ENCODE measurements at places on chromosomes 16 and 17.

- DNase-seq, result no peak
Measured at GRCh38 chr16:68117884-68118283, 32.7 kb downstream of the NFATC3 start.

GRCh38 chr17:6079155-6079888 is 9.1 kb downstream of the WSCD1 start:
- no peak for DNase-seq

DNA sequence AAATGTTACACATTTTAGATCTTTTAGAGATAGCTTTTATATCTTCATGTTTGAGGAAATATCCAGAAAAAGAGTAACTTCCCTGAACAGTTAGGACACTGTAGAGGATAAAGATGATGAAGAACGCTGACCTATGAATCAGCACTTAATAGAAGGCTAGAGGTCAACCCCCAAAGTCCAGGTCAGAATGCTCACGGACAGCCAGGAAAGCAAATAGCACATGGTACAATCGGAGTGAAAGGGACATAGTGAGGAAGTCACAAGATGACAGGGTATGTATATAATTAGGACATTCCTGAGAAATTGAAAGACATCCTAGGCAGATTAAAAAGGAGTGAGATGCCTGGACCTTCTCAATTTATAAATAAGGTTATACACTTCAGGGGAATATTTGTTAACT is 55.1 kb upstream of the CNTNAP4 start:
- DNase-seq, result no peak

DNA sequence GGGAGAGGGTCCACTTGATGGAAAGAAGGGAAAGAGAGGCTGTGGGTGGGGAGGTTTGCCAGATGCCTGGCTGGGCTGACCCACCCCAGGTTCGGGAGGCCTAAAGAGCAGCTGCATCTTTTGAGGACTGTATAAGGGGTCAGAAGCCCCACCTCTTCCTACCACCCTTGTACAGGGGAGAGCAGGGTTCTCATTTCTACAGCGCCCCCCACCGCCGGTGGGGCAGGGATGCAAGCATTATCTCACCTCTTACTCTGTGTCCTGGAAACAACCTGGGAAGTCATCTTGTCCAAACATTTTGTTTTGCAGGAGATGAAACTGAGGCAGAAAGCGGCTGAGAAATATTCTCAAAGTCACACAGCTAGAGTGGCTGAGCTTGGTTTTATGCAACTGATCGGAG is 22.5 kb upstream of the CCDC182 start:
- DNase-seq, result no peak

DNA sequence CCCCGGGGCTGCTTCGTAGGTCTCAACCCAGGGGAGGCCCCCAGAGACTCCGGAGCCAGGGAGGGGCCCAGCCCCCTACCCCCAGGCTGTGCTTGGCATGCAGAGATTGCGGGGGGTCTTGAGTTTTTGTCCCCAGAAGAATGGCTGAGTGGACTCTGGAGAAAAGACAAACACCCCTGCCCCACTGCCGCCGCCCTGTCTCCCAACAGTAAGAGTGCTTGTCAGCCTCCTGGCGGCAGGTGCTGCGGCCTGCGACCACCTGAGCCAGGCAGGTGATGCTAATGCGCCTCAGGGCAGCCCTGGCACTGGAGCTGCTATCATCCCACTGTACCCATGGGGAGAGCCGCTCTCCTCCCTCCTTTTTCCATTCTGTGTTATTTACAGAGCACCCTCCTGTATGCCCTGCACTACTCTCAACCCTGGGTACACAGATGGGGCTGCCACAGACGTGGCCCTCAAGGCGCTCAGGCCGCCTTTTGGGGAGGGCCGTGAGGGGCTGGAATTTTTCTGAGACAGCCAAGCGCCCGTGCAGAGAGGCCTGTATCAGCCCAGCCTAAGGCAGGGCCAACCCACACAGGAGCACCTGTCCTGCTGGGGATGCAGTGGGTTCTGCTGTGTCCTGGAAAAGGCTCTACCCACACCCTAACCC is 2.6 kb upstream of the IL17C start:
- no peak for DNase-seq

DNA sequence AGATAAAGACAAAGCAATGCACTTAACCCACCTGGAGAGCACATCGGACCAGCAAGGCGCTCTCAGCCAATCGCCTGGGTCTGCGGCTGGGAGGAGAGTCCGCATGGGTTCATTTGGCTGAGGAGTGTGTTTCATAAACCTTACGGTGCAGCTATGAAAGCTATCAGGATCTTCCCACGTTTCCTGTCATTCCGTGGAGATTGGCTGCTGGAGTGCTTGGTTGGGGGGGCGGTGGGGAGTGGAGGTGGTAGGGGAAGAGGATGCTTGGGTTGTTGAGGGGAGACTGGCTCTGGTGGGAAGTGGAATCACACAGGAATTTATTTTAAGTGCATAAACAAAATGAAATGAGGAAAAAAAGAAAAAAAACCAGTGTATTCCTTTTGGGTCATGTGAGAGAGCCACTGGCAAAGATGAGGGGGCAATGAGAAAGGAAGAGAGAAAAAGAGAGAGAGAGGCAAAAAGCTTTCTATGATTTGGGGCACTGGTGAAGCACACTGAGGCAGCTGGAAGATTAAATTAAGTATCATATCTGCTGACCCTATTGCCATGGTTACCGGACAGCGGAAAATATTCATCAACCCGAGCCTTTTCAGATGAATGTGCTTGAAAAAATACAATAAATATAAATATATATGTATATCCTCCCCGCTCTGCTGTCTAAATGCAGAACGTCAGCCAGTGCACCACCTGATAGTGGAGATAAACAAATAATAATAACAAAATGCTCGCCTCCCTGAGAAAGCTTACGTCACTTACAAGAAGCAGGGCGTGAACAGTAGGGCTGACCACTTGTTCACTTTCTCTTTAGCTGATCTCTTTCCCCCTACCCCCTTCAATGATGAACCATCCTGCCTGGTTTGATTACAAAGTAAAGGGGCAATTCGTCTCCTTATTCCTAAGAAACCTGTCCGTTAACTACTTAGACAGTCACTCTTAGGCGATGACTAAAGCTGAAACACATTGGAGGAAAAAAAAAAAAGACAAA is 457.0 kb upstream of the ZFHX3 start:
- no peak for DNase-seq

DNA sequence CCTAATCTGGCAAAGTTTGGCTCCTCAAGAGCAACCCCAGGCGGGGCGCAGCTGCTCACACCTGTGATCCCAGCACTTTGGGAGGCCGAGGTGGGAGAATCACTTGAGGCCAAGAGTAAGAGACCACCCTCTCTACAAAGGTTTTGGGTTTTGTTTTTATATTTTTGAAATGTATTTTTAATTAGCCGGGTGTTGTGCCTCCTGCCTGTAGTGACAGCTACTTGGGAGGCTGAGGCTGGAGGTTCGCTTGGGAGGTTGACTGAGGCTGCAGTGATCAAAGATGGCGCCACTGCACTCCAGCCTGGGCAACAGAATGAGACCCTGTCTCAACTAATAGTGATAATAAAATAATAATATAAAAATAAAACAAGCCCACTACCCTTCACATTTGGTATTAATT is 756 bp upstream of the USP7 start:
- no peak for DNase-seq

DNA sequence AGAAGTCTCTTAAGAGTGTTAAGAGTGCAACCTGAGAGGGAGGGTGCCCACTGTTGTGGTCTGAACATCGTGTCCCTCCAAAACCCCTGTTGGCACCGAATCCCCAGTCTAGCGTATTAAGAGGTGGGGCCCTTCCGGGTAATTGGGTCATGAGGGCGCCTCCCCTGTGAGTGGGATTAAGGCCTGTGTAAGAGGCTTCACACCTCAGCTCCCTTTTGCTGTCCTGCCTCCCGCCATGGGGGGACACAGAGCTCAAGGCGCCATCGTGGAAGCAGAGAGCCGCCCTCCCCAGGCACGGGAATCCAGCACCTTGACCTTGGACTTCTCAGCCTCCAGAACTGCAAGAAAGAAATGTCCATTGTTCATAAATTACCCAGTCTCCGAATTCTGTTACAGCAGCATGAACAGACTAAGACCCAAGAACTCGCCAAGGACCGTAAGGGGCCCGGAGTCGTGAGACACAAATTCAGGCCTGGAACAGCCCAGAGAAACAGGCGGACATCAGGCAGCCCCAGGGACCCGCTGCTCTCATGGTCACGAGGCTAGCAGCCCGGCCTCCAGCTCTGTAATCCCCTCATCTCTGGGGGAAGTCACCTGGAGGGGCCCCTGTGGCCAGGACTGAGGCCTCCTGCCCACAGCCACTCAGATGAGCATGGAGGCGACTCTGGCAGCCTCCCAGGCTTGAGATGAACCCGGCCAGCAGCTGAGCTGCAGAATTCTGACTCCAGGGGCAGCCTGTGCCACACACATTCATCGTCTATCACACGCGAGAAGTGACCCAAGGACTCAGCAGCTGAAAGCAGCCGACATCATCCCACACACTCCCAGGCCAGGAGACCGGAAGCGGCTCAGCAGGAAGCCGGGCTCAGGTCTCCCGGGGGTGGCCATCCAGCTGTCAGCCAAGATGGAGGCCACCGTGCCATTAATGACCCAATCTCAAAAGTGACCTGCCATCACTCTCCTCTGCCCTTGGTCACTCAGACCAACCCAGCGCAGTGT is 12.8 kb upstream of the CHMP6 start:
- DNase-seq, result no peak

- DNase-seq, result no peak
Measured at GRCh38 chr16:73565263-73565662, 517.3 kb upstream of the ZFHX3 start.

DNA sequence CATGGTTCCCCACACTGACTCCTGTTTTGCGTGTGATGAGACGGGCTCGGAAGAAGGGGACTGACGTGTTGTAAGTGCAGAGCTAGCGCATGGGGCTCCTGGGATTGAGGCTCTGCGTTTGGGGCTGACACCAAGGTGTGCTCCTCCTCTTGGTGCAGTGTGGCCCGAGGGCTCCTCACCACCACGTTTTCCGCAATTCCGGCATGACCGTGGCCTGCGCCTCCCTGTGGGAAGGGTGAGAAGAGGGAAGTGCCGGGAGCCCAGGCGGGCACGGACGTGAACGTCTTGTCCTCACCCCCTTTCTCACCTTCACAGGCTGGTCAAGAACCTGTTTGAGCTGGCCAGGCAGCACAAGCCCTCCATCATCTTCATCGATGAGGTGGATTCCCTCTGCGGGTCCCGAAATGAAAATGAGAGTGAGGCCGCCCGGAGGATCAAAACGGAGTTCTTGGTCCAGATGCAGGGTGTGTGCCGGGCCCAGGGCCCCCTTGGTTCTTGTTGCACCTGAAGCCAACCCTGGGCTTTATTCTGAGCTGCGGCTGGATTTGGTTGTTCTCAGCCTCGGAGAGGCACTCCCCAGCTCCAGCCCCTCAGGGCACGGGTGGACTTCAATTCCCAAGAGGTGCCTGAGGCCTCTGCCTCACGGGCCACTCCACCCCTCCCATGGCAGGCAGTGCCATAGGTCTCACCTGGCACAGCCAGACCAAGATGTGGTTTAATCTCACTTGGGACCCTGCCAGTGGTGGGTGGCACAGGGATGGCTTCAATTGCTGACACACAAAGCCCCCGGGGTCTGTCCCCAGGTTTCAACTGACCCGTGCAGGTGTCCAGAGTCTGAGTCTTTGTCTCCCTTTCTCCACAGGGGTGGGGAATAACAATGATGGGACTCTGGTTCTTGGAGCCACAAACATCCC is 8.9 kb downstream of the VPS4A start:
- DNase-seq, result no peak

DNA sequence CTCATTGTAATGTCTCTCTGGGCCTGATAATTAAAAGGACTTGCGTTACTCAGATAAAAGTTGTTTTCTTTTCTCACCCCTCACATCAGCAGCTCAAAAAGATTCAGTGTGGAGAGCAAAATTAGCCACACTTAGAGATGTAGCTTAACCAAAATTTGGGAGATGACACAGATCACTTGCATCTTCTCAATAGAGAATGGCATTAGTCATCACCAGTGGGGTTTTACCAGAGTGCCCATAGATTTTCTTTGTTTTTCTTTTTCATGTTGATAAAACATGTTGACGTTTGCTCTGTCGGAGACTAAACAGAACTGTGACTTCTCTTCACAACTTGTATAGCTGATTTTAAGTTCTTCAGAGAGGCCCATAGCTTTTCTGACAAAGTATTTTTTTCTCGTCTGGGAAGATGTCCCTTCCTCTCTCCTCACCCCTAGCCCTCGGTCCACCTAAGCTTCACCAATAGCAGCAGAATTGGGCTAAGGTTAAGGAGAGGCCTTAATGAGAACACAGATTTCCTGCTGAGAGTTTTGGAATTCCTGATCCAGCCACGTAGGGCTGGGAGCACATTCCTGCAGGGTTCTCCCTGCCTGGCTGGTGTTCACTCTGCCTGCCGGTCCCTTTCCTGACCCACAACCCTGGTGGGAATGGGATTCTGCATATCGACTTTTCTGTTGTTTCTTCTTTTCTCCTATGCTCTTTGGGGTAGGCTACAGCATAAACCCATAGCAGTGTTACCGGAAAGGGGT is 92.6 kb downstream of the CACNG3 start:
- no peak for DNase-seq

GRCh38 chr16:22638393-22639206 is 127.9 kb downstream of the NPIPB5 start:
- DNase-seq, result no peak
